ENCODE measurements at places on chromosomes 11 and 22.

- DNase-seq = no peak
Measured at GRCh38 chr11:73398721-73399120, 22.5 kb downstream of the RELT start.

- no peak for DNase-seq
Measured at GRCh38 chr11:110897035-110897434, 184.8 kb upstream of the ARHGAP20 start.

DNA sequence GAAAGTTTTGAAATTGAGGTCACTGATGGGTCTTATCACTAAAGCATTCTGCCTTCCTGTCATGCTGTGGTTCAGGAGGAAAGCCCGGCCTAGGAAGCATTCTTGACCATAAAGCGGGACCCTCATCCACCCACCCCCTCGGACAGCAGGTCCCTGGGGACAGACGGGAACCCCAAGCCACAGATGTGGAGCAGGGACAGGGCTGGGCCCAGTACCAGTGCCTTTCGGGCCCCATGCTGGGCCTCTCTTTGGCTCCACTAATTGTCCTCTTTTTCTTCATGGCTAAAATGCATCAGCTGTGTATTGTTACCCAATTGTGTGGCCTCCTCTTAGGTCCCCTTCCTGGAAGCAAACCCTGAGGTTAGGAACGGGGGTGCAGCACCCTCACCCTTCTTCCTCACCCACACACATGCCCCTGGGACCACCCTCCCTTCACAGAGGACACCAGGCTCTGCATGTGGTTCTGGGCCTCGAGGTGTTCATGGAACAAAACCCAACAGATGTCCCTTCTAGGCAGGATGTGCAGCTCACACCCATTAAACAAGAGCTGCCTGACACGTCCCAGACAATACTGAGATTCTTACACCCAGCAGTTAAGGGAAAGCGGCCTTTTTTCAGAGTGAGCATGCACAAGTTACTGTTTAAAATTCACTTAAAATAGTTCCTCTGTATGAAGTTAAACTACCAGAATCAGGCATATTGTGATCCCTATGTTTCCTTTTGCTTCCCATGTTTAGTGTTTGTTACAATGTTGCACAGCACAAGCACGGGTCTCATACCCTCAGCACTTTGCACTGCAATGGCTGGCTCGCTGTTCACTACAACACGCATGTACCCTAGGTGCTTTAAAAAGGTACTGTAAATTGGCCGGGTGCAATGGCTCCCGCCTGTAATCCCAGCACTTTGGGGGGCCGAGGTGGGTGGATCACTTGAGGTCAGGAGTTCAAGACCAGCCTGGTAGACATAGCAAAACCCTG is 807.6 kb downstream of the BRD1 start:
- no peak for DNase-seq

- DNase-seq = no peak
Measured at GRCh38 chr11:63590024-63590788, 24.0 kb downstream of the PLAAT3 start.

GRCh38 chr11:95708681-95709080 is 80.9 kb downstream of the FAM76B start:
- no peak for DNase-seq

DNA sequence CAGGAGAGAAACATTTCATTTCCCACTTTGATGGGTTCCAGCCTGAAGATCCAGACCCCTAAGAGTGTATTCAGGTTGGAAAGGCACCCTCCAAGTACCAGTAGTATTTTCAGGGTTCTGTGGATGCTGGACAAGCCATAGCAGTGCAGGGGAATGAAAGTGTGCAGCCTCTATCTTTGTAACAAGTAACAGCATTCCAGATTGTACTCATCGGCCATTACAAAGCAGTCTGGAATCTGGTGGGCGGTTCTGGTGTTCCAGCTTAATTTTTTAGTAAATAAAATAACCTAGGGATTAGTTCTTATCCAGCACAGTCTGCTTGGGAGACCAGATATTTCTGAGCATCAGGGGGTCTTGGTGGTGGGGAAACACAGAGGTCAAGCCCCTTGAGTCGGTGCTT is 22.6 kb downstream of the APLNR start:
- DNase-seq = no peak

DNA sequence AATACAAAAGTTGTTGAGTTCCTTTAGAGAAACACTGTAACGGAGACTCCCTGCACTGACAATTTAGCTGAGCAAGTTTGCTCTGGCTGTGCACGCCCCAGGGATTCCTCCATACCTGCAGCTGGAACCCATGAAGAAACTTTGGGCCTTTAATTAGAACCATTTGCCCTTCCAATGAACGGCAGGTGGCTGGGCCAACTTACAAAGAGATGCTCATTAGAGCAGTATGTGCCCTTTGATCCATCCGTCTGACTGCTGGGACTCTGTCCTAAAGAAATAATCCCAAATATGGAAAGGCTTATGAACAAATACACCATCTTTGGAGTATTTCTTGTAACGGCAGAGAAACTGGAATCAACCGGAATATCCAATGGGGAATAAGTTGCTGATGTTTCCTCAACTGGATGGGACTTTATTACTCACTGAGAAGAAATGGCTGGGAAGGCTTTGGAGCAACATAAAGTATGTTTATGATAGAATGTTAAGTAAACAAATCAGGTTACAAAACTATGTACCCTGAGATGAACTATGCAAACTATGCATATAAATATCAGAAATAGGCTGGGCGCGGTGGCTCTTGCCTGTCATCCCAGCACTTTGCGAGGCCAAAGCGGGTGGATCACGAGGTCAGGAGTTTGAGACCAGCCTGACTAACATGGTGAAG is 24.4 kb upstream of the FBLN1 start:
- DNase-seq = no peak

- no peak for DNase-seq
Measured at GRCh38 chr11:79100093-79100910, 340.5 kb downstream of the TENM4 start.

DNA sequence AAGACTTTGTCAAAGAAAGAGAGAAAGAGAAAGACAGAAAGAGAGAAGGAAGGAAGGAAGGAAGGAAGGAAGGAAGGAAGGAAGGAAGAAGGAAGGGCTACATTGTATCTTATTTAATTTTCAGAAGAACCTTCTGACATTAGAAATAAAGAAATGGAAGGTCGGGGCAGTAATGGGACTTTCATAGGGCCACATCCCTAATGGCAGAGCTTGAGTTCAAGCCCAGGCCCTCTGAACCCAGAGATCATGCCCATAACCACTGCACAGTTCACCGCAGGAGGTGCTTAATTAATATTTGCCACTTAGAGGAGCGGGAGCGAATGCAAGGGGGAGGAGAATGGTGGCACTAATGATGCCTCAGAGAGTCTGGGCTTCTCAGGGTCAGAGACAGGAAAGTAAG is 233.3 kb downstream of the MN1 start:
- no peak for DNase-seq

DNA sequence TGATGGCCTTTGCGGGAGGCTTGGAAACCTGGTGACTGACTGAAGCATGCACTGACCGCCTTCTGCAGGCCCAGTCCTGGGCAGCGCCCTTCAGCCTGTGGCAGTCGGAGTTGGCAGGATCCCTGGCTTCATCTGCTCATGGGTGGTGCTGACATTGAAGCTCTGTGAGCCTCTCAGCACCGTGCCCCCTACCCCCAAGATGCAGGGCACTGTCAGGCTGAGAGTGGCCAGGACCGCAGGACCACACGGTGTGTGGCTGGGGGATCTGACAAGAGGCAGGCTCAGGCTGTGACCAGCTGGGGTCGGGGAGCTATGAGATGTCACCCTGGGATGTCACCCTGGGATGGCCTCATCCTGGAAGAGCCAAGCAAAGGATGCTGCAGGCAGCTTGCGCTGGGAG is 32.7 kb downstream of the TBC1D22A start:
- peak; percentile 41 for DNase-seq

DNA sequence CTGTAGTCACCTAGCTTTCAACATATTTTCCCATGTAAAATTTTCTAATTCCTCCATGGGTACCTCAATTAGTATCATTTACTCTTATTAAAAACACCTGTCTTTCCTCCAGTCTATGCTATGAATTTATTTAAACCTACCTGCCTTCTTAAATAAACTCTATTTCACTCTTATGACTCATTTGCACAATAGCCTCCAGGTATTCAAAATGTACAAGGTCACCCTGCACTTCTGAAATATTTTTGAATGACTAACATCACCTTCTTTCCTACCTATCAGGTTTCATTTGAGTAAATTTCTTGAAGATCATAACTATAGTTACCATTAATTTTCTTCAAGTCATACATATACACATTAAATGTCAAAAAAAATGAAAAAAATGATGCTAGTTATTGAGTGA is 939.7 kb downstream of the DLG2 start:
- DNase-seq = no peak

GRCh38 chr11:20278727-20279126 is 84.8 kb upstream of the HTATIP2 start:
- no peak for DNase-seq

GRCh38 chr22:49551446-49551845 is 276.2 kb downstream of the BRD1 start:
- DNase-seq = no peak

GRCh38 chr11:71137376-71137775 is 115.0 kb downstream of the SHANK2 start:
- no peak for DNase-seq

DNA sequence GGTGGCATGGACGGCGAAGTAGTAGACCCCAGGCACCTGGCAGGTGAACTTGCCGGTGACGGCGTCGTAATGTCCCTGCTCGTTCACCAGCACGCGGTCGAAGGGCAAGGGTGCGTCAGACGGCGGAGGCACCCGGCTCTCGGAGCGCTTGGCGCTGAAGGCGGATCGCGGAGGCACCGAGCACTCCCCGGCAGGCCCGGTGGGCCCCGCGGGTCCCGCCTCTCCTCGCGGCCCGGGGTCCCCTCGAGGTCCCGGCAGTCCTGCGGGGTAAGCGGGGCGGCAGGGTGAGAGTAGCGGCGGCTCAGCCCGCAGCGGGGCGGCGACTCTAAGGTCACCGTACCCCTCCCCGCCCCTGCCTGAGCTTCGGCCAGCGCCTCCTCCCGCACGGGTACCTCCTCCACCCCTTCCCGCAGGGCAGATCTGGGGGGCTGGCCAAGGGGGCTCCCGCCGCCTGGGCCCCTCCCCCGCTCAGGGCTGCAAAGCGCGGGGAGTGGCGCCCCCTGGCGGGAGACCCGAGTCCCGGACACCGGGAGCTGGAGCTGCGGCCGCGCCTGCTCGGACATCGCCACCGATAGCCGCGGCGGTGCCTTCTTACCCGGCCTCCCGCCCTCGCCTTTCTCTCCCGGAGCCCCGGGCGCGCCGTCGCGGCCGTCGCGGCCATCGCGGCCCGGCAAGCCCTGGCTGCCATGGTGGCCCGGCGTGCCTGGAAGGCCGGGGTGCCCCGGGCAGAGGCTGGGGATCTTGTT is 921 bp downstream of the C1QTNF5 start:
- no peak for DNase-seq

DNA sequence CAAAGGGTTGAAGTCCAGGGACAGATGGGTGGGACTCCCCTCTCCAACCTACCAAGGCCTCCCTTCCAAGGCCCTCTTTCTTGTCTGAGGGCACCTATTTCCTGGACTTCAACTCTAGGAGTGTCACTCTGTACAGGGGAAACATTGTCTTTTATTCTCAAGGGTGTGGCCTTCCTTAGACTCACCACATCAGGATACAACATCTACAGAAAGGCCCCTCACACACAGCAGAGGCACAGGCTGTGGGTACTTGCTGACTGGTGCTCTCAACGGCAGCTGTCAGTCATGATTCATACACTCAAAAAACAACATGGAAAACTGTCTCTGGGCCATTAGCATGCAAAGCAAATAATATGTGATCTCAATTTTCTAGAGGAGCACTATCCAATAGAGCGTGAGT is 78.0 kb downstream of the RCN1 start:
- DNase-seq = no peak

Data from activated CD8-positive, alpha-beta memory T cell treated with anti-CD3 and anti-CD28 coated beads for 24 hours (primary cell).